ENCODE measurements at places on chromosomes 2 and 18. TPM values are rescaled to one million over a fixed set of nuclear protein-coding genes. Genes with fewer than 3 reads are reported as not detected.

Gene SLC5A7
- not detected for total RNA-seq

Gene POTEC
- total RNA-seq, result not detected

Gene ZNF519
- total RNA-seq, result 1.9 TPM

Gene IL1R2
- total RNA-seq, result not detected

Gene MC2R
- total RNA-seq, result not detected

Gene UNC80
- not detected for total RNA-seq

Gene ACMSD
- not detected for total RNA-seq

Gene RAB17
- 0.63 TPM for total RNA-seq

Gene MFSD6
- 18.1 TPM for total RNA-seq

Gene SPATA3
- not detected for total RNA-seq

All from mesangial cell (primary cell).